Transverse colon (tissue), 4 donors: ENCODE measurements at places on chromosomes 6 and 20. TPM values are rescaled to one million over a fixed set of nuclear protein-coding genes. Genes with fewer than 3 reads are reported as not detected.

DNA sequence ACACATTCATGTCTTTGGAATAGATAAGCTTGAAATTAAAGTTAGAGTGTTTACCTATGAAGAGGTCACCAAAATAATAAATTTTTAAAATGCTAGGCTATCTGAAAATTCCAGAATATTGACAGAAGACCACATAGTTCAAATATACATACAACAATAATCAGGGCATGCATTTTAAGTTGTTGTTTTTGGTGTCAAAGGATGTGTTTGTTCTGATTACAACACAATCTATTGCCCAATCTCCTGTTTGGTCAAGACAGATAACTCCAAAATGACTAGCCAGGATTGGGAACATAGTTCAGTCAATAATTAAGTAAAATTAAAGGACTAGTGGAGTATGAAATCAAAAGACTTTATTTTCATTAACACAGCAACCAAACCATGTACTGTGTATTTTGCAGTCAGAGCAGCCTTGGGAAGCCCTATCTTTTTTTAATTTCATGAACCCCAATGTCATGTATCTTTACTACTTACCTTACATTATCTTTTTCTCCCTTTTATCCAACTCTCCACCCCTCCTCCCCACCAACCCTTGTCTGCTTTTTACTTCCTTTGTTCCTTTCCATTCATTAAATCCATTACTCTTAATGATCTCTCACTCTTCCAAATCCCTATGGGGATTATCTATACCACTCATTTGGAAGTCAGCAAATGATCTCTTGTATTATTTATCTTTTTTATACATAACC, 111.2 kb downstream of the CDK19 start:
- DNase-seq, result no peak

DNA sequence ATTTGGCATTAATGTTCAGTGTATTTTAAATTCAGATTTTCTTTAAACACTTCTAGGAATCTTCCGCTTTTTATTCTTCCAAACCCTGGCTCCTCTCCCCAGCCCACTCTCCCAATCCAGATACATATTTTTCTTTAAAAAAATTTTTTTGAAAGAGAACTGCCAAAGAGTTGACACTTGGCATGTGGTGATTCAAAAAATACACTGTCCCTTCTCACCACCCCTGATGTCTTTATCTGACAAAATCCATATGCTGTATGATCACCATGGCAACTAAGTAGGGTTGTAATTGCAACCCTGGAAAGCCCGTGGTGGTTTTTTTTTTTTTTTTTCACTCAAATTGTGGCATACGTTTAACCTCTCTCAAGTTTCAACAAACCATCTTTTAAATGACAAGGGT, 355.8 kb upstream of the SASH1 start:
- no peak for DNase-seq

- no peak for DNase-seq
Measured at GRCh38 chr6:34115403-34115795, 30.5 kb downstream of the GRM4 start.

The PRKN gene
- 4.5 TPM for total RNA-seq

The TCF15 gene
- not detected for total RNA-seq
